Fibroblast of lung (primary cell): ENCODE measurements at places on chromosomes 12 and 14. TPM values are rescaled to one million over a fixed set of nuclear protein-coding genes. Genes with fewer than 3 reads are reported as not detected.
A peak's percentile ranks its signal among the peaks of the same experiment; 100 is the strongest.

GPRC5D gene
- not detected in 2 replicates for total RNA-seq

CCND2 gene
- total RNA-seq, result 35.2 and 37.3 TPM in 2 replicates

GAS2L3 gene
- 18.7 and 33.4 TPM in 2 replicates for total RNA-seq

BCDIN3D gene
- 4.5 and 7.2 TPM in 2 replicates for total RNA-seq

C12orf56 gene
- 0.77 and 1.5 TPM in 2 replicates for total RNA-seq

SIX1 gene
- total RNA-seq, result 1.8 and 8.3 TPM in 2 replicates

HVCN1 gene
- total RNA-seq, result 5.9 and 7.4 TPM in 2 replicates

TC2N gene
- 0.26 and 0.83 TPM in 2 replicates for total RNA-seq

ATP5F1B gene
- total RNA-seq, result 376 and 613 TPM in 2 replicates

CLEC7A gene
- total RNA-seq, result not detected in 2 replicates

DNA sequence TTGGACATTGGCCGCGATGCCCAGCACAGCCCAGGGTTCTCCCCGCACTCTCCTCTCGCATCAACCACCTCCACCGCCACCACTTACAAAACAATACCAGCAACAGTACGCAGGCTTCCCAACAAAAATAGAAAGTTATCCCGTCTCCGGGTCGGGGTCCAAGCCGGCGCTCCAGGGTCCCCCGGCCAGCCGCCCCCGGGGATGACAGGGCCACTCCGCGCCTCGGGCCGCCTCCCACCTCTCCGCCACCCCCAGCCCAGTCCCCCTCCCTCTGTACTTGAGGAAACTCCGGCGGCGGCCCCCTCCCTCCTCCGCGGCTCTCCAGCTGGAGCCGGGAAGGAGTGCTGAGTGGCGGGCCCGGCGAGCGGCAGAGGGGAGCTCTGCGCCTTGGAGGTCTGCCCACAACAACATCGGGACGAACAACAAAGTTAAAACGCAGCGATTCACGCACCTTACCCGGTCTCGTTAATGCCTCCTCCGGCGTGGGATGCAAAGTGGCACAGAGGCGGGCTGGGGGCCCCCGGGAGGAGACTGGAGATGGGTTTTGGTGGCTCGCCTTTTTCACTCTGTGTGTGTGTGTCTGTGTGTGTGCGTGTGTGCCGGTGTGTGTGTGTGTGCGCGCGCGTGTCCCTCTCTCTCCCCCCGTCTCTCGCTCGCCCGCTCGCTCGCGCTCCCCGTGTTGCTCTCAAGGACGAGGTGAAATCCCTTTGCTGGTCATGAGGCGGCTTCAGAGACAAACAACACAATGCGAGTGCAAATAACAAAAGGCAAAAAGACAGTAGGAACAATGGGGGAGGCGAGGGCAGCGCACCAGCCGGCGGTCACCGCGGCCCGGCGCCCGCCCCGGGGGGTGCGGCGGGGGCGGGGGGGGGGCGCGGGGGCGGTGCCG is 386.8 kb downstream of the BCAT1 start:
- DNase-seq, result peak; percentile 77

GRCh38 chr14:36747411-36748184 is 85.9 kb downstream of the PAX9 start:
- no peak for DNase-seq

GRCh38 chr14:103356024-103356682 is 22.1 kb downstream of the EIF5 start:
- no peak for DNase-seq

GRCh38 chr14:96895658-96896271 is 98.6 kb downstream of the VRK1 start:
- no peak for DNase-seq

DNA sequence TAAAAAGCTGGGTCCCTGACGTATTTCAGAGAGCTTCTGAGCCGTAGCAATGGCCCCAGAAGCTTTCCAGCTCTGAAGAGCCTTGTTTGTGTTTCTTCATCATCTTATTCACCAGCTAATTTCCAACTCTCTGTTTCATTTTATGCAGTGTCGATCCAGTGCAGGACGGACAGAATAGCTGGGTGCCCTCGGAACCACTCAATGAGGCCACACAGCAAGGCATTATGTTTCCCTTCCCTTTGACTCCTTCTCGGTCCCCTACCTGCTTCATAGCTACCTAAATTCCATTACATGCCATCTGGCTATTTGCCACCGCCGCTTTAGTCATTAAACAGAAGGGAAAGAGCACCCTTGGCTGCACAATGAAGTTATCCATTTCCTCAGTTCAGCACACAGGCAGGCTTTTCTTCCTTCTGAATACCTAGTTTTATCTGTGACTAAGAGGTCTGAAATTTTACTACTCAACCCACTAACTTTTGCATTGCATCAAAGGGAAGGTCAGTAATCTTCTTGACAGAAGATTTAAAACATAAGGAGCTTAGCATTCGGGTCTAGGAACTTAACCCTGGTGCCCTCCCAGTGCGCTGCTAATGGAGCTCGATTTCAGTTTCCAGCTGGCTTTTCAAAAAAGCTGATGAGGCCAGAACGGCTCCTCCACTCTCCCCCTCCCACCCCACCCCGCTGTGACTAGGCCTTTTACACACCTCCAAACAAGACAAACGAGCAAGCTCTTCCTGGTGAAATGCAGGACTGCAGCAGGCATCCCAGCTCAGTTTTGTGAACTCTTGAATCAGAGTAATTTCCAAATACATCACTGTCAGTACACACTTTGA is 176.8 kb downstream of the GXYLT1 start:
- DNase-seq, result no peak

- no peak for DNase-seq
Observed at GRCh38 chr12:18414671-18415070, 153.4 kb downstream of the PIK3C2G start.

- DNase-seq, result no peak
Observed at GRCh38 chr12:131855521-131856142, 27.4 kb downstream of the MMP17 start.

- DNase-seq, result no peak
Observed at GRCh38 chr14:97538749-97539410, 741.7 kb downstream of the VRK1 start.

DNA sequence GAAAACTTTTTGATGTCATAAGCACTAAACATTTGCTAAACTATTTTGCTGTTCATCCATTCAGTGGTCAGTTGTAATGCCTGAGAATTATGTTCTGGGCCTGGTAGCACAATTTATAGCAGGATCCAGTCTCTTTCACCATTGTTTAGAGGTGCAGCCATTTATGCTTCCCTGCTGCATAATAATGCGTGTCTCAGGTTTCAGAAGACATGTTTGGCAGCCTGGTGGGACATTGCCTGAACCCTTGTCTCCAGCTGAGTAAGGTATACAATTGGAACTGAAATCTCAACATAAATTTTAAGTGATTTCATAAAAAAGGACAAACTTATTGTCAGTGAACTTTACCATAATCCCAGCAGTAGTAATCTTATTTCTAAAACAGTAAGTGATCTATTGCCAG is 94.8 kb downstream of the POLR3B start:
- no peak for DNase-seq

DNA sequence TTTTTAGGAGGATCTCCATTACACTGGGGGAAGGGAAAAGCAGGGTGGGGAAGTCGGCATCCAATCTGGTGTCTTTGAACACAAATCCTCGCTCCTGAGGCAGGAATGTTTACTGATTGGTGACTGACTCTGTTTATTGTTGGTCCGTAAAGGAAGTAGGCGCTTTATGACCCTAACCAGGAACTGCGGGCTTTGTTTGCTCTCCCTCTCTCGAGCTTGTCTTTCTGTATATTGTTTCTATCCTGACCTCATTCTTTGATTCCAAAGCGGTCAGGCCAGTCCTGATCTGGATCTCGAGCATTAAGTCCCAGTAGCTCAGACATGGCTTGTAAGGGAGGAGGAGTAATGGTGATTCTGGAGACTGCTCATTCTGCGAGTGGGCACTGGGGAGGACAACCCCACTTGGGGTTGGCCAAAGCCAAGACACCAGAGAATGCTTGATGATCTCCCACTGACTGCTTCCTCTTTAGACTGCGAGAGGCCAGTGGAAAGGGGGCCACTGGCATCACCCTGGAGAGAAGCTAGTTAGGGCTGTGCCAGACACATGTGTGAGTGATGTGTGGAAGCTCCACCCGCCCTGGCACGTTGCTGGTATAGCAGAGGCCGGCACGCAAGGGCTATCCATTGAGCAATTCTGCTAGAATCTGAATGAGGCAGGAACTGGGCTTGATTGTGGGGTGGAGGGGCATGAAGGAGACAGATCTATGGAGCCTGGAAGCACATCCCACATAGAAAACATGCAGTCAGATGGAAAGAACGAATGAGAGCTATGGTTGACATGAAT is 194.6 kb downstream of the PAX9 start:
- DNase-seq, result no peak

- DNase-seq, result no peak
Observed at GRCh38 chr14:46404865-46405811, 246.4 kb downstream of the RPL10L start.

- DNase-seq, result no peak
Observed at GRCh38 chr12:102053062-102053349, 8.8 kb downstream of the WASHC3 start.

- peak; percentile 90 for DNase-seq
Observed at GRCh38 chr14:95891742-95892141, 15.1 kb downstream of the TUNAR start.
